ENCODE measurements at places on chromosomes 7 and 10.

GRCh38 chr10:120513307-120513796 lies 56.3 kb downstream of the PLPP4 start:
- DNase-seq: no peak

DNA sequence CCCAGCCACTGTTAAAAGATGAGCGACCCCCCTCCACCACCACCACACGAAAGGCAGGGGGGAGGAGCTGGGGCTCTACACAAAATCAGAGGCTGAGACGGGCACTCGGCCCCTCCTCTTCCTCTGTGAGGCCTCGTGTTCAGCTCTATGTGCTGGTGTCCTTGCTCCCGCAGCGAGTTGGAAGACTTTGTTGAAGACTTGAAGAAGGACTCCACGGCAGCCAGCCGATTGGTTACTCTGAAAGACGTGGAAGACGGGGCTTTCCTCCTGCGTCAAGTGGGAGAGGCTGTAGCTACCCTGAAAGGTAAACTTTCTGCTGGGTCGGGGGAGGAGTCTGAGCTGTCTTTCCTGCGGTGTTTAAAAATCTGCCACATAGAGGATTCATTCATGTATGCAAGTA lies 203.7 kb downstream of the ARHGAP21 start:
- peak; percentile 13 for DNase-seq

- no peak for DNase-seq
Measured at GRCh38 chr7:112267944-112268691, 61.6 kb downstream of the ZNF277 start.

- no peak for DNase-seq
Measured at GRCh38 chr10:88783724-88784123, 18.8 kb upstream of the LIPM start.

GRCh38 chr10:60340973-60341372 lies 48.7 kb downstream of the ANK3 start:
- DNase-seq: peak; percentile 42

- DNase-seq: no peak
Measured at GRCh38 chr7:87057210-87057609, 2.2 kb downstream of the ELAPOR2 start.

DNA sequence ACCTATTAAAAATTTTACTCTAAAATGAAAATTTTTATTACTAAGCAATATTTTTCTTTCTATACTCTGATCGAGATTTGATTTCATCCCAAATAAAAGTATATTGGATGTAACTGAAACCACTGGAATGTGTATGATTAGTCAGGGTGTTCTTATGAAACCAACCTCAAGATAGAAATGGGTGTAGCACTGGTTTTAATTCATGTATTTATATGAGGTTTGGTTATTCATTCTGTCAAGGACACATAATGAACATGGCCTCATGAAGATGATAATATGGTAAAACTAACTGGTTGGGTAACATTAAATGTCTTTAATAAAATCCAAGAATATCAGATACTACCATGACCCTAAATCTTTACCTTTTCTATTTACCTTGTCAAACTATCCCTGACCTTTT lies 197.7 kb downstream of the SEMA3A start:
- no peak for DNase-seq

DNA sequence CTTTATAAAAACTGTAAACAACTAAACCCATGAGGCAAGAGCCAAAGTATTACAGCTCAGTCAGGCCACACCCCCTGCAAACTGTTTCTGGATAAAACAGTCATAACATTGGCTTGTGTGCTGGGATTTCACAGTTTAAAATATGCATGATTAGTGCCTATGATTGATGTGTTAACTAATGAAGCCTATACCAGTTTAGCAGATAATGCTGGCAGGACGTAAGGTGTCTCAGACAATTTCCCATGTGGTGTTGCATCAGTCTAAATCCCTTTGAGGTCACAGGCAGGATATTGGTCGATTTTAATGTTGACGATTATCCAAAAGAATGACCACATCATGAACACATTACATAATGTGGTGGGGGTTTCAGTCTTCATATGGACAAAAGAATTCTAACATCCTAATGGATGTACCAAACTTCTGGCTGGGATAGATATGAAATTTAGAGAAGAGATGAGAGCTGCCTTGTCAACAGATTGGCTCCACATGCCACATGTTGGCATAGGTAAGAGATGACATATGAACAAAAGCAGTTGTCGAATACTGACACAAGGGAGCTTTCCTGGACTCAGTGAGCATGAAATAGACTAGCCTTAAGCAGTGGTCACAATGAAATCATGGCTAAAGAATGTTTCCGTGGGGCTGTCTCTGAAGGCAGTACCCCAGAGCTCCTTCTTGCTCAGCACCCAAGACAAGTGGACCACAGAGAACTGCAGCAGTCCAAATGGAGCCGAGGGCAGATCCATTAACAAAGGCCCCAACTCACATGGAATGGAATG lies 445.6 kb downstream of the GFRA1 start:
- no peak for DNase-seq

DNA sequence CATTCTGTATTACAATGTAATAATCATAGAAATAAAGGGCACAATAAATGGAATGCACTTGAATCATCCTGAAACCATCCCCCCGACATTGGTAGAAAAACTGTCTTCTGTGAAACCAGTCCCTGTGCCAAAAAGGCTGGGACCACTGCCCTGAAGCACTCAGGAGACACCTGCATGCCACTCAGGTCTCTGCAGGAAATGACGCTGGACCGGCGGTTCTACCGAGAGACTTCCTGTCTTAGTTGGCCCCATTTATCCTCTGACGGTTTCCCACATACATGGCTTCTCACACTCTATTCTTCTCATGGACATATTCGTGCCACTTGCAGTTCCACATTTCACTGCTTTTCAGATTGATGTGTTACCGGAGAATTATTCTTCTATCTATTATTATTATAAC lies 617.5 kb downstream of the SDK1 start:
- DNase-seq: no peak

- no peak for DNase-seq
Measured at GRCh38 chr7:109637428-109637990, 1067.8 kb downstream of the DNAJB9 start.

DNA sequence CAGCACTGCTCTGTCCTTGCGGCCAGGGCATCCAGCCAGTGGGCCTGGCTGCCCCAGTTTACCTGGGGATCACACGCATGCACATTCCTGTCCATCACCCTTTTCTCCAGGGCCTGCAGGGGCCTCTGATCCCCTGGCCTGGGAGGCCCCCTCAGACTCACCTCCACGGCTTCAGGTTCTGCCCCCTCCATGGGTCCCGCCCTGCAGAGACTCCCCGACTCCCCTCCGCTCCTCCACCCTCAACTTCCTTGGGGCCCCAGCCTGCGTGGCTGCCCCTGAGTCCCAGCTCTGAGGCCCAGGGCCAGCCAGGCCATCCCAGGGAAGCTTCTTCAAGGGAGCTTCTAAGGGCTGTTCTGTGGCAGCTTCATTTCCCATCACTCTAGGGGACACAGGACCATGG lies 324.1 kb downstream of the TCERG1L start:
- no peak for DNase-seq

- no peak for DNase-seq
Measured at GRCh38 chr7:30682212-30683083, at the start of gene CRHR2. CRHR2 (minus strand) TSS chr7:30682456; CDS start chr7:30682280, 176 bp downstream.

DNA sequence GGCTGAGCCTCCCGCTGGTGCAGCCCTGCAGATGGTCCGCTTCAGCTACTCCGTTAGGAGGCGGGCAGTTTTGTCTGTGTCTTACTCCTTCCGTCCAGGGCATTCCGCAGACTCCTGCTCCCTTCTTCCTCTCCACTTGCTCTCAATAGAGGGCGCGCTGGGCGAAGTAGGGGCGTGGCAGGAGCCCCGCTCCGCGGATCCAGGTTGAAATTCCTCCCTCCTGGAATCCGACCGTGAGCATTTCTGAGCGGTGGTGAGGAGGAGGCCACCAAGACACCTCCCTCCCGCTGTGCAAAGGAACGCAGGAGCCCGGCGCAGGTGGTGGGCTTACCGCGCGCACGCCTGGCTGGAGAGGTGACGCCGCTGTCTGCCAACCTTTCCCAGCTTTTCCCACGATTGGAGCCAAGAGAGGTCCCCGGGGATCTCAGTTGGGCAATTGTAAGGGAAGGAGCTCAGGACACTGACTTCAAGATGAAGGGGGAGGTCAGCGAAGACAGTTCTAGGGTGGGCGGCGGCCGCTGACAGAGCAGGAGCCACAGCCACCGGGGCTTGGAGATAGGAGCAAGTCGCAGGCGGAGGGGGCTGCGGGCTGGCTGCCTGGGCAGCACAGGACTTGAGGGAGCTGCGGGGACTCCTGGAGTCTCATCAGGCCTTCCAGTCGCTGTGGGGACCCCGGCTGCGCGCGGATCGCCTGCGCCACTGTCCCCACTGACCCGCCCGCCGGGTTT lies 1011.3 kb downstream of the XPNPEP1 start:
- DNase-seq: no peak

- DNase-seq: peak; percentile 28
Measured at GRCh38 chr7:91288208-91288824, 24.1 kb downstream of the FZD1 start.

- DNase-seq: no peak
Measured at GRCh38 chr7:102849079-102849478, 63.7 kb upstream of the LRRC17 start.

GRCh38 chr10:1240341-1240775 lies 184.2 kb downstream of the WDR37 start:
- no peak for DNase-seq

DNA sequence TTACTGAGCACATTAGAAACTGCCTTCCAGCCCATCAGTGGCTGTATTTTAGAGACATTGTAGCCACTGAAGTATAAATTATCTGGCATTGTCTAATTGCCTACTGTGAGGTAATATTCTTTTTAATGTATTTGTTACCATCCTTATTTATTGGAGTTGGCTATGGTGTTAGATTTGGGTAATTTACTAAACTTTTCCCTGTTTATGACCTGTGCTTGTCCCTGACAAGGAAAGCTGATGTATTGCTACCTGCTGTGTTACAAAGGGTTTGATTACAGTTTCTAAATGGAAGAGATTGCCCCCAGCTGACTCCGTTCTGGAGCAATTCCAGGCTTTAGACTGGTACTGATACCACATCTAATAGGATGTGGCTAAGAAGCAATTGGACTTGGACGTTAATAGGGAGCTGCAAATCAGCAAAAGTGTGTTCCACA lies 12.3 kb upstream of the ASCC1 start:
- no peak for DNase-seq

GRCh38 chr7:75983471-75984129 lies 10.8 kb downstream of the TMEM120A start:
- DNase-seq: no peak

DNA sequence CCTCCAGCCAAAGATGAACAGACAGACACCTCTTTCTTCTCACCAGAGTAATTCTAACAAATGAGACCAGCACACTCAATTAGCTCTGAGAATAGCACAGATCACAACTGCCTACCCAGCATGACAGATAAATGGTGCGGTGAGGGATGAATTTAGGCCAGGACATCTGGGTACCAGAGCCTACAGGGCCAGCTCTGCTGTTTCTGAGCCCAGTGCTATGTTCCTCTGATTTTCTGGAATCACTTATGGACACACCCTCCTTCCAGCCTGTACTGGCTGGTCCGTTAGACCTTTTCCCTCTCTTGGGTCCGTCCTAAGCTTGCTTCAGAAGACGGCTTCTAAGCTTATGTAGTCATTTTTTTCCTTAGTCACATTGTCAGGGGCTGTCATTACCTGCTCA lies 73.6 kb downstream of the INSYN2A start:
- DNase-seq: no peak

GRCh38 chr7:109206196-109206595 lies 636.5 kb downstream of the DNAJB9 start:
- DNase-seq: no peak

GRCh38 chr10:89210794-89211425 lies 3.8 kb upstream of the CH25H start:
- DNase-seq: no peak

- no peak for DNase-seq
Measured at GRCh38 chr7:123824754-123825067, 20.3 kb upstream of the HYAL4 start.

GRCh38 chr7:12866207-12866606 lies 178.8 kb downstream of the ARL4A start:
- no peak for DNase-seq

DNA sequence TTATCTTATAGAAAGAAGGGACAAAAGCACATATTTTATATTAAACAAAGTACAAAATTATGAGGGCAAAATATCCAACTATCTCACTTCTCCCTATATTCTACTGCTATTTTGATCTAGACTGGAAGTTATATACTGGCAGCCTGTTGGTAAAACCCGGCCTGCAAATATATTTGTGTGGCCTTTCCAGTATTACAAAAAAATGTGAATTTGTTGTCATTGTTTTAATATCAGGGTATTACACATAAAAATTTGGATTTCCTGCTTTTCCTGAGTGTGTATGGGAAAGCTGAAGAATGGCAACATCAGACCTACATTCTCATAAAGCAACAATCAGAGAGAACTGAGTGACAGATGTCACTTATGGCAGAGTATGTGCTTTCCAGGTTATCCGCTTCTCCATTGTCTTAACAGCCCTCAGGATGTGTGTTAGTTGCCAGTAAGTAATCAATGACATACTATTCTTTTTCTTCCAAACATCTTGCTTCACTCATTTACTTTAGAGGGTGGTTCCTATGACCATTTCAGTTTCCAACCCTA lies 7.3 kb downstream of the SYPL1 start:
- no peak for DNase-seq

- DNase-seq: no peak
Measured at GRCh38 chr10:3825244-3825643, 40.2 kb upstream of the KLF6 start.

DNA sequence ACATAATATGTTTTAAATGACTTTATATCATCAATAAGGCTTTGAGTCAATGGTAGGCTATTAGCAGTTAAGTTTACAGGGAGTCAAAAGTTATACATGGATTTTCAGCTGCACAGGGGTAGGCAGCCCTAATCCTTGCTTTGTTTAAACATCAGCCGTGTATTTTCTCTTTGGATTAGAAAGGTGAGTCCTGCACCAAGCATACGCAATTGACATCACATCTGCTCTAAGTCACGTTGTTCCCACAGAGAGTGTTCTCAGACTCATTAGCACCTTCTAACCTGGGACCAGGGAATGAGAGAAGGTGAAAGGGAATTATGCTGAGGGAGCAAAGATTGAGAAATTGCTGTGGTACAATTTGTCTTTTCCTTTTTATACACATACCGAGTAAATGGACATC lies 148.6 kb upstream of the ZNF804B start:
- no peak for DNase-seq

GRCh38 chr10:132387764-132388210 lies 9.2 kb upstream of the PWWP2B start:
- DNase-seq: peak; percentile 58

GRCh38 chr7:80218723-80219122 lies 84.1 kb downstream of the GNAI1 start:
- peak; percentile 52 for DNase-seq
